Adrenal gland (tissue), 19 donors: ENCODE measurements at places on chromosomes 12 and 14.

- H3K36me3 ChIP-seq = no peaks in the 10 kb centered on the region
- DNase-seq = peak; percentile 85
- no peaks in the 10 kb centered on the region for H3K27me3 ChIP-seq
Measured at GRCh38 chr12:12899530-12900380, 8.4 kb downstream of the GPRC5A start.

DNA sequence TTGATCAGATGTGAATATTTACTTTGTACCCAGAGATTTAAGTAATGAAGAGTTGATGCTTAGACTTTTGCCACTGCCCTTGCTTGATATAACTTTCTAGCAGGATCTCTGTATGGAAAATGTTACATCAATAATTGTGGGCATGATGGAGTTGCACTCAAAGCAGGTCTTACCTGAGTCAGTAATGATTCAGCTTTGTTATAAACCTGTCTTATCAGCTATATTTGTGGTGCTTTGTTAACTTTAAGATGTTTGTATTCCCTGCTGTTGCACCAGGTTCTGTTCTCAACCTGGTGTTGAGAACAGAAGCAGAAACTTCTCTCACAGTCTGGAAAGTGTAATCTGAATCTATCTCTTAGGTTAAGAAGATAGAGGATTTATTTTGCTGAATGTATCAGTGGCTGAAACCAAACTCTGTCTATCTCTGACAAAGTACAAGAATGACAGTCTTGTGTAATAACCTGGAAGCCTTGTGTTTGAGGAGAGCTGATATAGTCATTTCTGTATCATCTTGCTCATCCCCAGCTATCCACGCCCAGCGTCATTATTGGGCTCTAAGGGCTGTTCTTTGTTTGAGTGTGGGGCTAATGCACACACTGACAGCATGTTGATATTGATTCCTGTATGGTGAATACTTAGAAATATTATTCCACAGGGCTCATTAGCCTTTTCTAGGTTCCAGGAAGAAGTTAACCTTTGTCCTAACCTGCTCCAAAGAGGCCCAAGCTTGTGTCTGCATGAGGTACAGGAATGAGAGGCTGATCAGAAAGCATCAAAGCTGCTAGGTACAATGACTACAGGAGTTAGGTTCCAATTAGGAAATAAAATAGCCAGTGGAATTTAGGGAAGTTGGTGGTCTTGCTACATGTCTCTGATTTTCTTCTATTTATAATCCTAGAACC is 3.6 kb downstream of the AKAP6 start:
- no peaks in the 10 kb centered on the region for H3K36me3 ChIP-seq
- H3K27me3 ChIP-seq = no peaks in the 10 kb centered on the region
- H3K4me3 ChIP-seq = no peak overlapping the region
- no peaks in the 10 kb centered on the region for H3K4me1 ChIP-seq
- H3K27ac ChIP-seq = no peak overlapping the region
- DNase-seq = no peak

GRCh38 chr14:29273513-29273912 is 506.9 kb downstream of the FOXG1 start:
- H3K27me3 ChIP-seq = no peaks in the 10 kb centered on the region
- H3K36me3 ChIP-seq = no peaks in the 10 kb centered on the region

GRCh38 chr12:19220205-19220604 is 90.7 kb downstream of the PLEKHA5 start:
- no peaks in the 10 kb centered on the region for H3K36me3 ChIP-seq
- DNase-seq = no peak
- H3K27me3 ChIP-seq = no peaks in the 10 kb centered on the region

DNA sequence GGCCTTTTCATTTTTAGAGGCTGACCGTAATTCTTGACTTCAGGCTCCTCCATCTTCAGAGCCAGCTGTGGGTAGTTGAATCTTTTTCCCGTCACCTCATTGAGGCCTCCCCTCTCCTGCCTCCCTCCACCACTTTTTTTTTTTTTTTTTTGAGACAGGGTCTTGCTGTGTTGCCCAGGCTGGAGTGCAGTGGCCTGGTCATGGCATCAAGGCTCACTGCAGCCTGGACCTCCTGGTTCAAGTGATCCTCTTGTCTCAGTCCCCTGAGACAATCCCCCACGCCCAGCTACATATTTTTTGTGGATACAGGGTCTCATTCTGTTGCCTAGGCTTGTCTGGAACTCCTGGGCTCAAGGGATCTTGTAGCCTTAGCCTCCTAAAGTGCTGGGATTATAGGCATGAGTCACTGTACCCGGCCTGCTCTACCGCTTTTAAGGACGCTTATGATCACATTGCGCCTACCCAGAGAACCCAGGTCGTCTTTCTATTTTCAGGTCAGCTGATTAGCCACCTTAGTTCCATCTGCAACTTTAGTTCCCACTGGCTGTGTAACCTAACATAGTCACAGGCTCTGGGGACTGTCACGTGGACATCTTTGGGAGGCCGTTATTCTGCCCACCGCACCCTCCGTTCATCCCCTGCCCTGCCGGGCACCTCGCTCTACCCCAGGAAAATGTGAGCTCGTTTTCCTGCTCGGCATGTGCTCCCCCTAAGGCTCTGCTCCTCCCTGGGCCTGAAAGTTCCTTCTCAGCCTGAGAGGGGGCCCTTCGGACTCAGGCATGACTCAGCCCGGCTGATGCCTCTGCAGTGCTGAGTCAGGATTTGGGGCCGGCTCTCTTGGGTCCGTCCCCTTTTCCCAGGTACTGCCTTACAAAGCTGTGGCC is 13.4 kb downstream of the TNFAIP2 start:
- peak overlapping the region; percentile 54 for H3K27ac ChIP-seq
- no peak overlapping the region for H3K4me3 ChIP-seq
- H3K36me3 ChIP-seq = no peaks in the 10 kb centered on the region
- H3K4me1 ChIP-seq = peaks cover 17% of the 10 kb centered on the region
- H3K27me3 ChIP-seq = no peaks in the 10 kb centered on the region

- H3K27me3 ChIP-seq = no peaks in the 10 kb centered on the region
- no peaks in the 10 kb centered on the region for H3K36me3 ChIP-seq
- DNase-seq = no peak
- no peaks in the 10 kb centered on the region for H3K4me1 ChIP-seq
- no peak overlapping the region for H3K27ac ChIP-seq
Measured at GRCh38 chr12:89067421-89068187, 284.7 kb downstream of the DUSP6 start.

GRCh38 chr12:104279164-104279563 is 24.4 kb upstream of the EID3 start:
- H3K36me3 ChIP-seq = no peaks in the 10 kb centered on the region
- peak overlapping the region; percentile 67 for H3K27ac ChIP-seq
- H3K4me1 ChIP-seq = peaks cover 4% of the 10 kb centered on the region
- no peaks in the 10 kb centered on the region for H3K27me3 ChIP-seq

DNA sequence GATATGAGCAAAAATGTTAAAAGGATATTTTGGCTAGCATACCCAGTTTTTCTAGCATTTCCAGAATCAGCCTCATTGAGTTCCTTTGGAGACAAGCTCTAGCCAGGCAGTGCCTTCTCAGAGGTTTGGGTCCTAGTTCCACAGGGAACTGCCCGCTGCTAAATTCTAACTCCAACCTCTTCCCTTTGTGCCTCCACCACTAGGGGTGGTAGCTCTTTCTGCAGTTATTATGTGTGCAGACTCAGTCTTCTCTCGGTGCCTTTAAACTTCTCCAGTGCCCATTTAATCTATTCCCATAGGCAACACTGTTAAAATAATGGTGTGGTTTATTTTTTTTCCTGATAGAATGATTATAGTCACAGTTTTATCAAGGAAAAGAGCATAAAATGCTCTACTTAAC is 21.5 kb upstream of the SLC25A3 start:
- no peak for DNase-seq
- no peaks in the 10 kb centered on the region for H3K36me3 ChIP-seq
- H3K27ac ChIP-seq = no peak overlapping the region
- H3K4me3 ChIP-seq = no peak overlapping the region
- no peaks in the 10 kb centered on the region for H3K27me3 ChIP-seq
- H3K4me1 ChIP-seq = no peaks in the 10 kb centered on the region

DNA sequence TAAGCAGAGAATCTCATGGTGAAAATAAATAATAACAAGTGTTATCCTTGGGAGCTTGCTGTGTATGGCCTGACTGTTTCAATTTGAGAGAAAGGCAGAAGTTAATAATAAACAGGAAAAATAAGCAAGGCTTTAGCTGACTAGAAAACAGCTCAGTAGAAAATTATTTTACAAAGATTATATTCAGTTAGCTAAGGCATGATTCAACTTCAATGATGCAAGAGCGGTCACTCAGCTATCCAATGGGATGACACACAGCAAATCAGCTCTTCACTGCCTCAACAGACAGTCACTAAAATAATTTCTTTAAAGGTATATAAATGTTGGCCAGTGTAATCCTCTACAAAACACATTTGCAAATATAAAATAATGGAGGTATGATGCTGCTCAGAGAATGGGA is 18.6 kb downstream of the GSTZ1 start:
- H3K4me1 ChIP-seq = no peaks in the 10 kb centered on the region
- H3K36me3 ChIP-seq = no peaks in the 10 kb centered on the region
- no peak overlapping the region for H3K27ac ChIP-seq
- DNase-seq = no peak
- no peaks in the 10 kb centered on the region for H3K27me3 ChIP-seq

- DNase-seq = no peak
- H3K27me3 ChIP-seq = no peaks in the 10 kb centered on the region
- H3K4me1 ChIP-seq = no peaks in the 10 kb centered on the region
Measured at GRCh38 chr12:64385019-64385418, 5.5 kb downstream of the C12orf56 start.

DNA sequence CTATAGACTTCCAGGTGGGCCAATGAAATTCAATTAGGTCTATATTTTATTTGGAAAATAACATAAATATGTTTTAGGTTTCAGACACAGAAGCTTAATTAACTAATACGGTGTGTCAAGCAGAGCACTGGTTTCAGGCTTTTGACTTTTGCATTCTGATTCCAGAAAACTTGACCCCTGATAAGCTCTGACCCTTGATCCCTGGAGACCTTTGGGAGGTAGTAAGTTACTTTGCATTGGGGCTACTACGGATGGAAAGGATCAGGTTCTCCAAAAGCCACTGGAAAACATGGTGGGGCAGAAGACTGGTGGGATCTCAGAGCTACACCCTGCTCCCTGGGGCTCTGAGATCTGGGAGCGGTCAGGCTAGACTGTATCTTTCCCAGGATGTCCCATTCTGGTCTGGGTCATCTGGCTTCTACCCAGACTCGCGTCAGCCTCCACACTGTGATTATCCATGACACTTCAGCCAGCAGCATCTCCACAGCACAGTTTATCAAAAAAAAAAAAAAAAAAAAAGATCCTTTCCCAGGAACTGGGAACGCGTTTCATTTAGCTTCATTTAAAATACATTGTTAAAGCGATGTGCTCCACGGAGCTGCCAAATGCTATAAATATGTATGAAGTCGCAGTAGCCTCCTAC is 17.8 kb upstream of the EMP1 start:
- peak; percentile 39 for DNase-seq
- H3K4me3 ChIP-seq = no peak overlapping the region
- H3K36me3 ChIP-seq = no peaks in the 10 kb centered on the region
- no peaks in the 10 kb centered on the region for H3K27me3 ChIP-seq

DNA sequence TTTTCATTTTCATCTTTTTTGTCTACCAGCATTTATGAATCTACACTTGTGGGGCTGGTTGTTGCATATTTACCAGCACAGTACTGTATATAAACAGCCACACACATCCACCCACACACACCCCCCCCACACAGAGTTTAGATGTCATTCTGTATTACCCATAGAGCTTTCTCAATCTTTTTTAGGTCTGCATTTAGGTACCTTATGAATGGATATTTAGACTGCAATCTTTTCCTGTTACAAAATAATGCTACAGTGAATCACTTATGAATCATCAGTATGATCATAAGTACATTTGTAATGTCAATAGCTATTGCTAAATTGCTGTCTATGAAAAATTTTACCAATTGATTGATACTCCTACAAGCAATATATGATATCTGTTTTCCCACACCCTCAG is 67.3 kb upstream of the STK38L start:
- no peak for DNase-seq
- no peaks in the 10 kb centered on the region for H3K36me3 ChIP-seq
- H3K4me3 ChIP-seq = no peak overlapping the region
- no peaks in the 10 kb centered on the region for H3K4me1 ChIP-seq
- no peaks in the 10 kb centered on the region for H3K27me3 ChIP-seq

GRCh38 chr12:116552773-116553373 is 6.3 kb upstream of the MAP1LC3B2 start:
- H3K4me3 ChIP-seq = no peak overlapping the region
- no peaks in the 10 kb centered on the region for H3K4me1 ChIP-seq
- H3K27me3 ChIP-seq = no peaks in the 10 kb centered on the region
- no peak for DNase-seq
- no peaks in the 10 kb centered on the region for H3K36me3 ChIP-seq
- H3K27ac ChIP-seq = no peak overlapping the region

GRCh38 chr12:27001663-27002062 is 12.5 kb downstream of the TM7SF3 start:
- DNase-seq = no peak
- H3K27me3 ChIP-seq = no peaks in the 10 kb centered on the region
- no peak overlapping the region for H3K27ac ChIP-seq
- H3K4me3 ChIP-seq = no peak overlapping the region
- no peaks in the 10 kb centered on the region for H3K36me3 ChIP-seq

GRCh38 chr12:69469854-69470188 is 367 bp upstream of the FRS2 start:
- peak overlapping the region; percentile 67 for H3K4me3 ChIP-seq
- H3K27ac ChIP-seq = no peak overlapping the region
- no peak for DNase-seq
- H3K36me3 ChIP-seq = no peaks in the 10 kb centered on the region

DNA sequence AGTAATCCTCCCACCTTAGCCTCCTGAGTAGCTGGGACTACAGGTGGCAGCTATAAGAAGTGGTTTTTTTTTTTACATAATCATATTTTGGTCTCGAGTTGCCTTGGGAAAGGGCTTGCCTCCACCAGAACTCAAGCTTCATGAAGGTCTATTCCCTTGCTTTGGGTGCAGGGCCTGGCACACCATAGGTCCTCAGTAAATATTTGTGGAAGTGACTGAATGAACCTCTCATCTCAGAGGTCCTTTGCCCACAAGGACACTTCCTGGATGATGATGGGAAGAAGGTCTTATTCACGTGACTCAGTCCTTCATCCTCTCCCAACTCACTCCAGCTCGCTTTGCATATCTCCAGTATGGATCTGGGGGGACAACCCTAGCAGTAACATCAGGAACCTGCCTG is 114.0 kb upstream of the MED13L start:
- no peaks in the 10 kb centered on the region for H3K27me3 ChIP-seq
- DNase-seq = no peak
- H3K36me3 ChIP-seq = no peaks in the 10 kb centered on the region
- no peak overlapping the region for H3K27ac ChIP-seq
- no peak overlapping the region for H3K4me3 ChIP-seq

DNA sequence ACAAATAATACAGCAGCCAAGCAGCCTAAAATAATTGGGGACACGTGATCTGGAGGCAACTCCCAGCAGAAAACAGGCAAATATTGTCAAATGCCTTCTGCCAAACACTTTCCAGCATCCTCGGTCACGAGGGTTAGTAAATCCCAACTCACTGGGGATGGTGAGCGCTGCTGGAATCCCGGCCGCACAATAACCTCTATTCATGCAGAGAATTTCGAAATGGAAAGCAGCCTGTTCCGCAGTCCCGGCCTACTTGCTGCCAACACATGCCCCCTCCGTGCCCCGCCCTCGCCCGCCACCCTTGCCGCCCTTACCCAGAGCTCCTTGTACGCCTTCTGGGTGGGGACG is 62.2 kb downstream of the RFX4 start:
- no peak overlapping the region for H3K4me3 ChIP-seq
- peaks cover 8% of the 10 kb centered on the region for H3K27me3 ChIP-seq
- no peaks in the 10 kb centered on the region for H3K4me1 ChIP-seq
- DNase-seq = peak; percentile 59
- H3K27ac ChIP-seq = no peak overlapping the region
- H3K36me3 ChIP-seq = no peaks in the 10 kb centered on the region

GRCh38 chr14:29576927-29577326 is 350.7 kb downstream of the PRKD1 start:
- DNase-seq = no peak
- H3K27ac ChIP-seq = no peak overlapping the region
- no peaks in the 10 kb centered on the region for H3K36me3 ChIP-seq
- H3K4me3 ChIP-seq = no peak overlapping the region
- no peaks in the 10 kb centered on the region for H3K27me3 ChIP-seq
- H3K4me1 ChIP-seq = no peaks in the 10 kb centered on the region
